ENCODE measurements at places on chromosomes 6 and 20.

DNA sequence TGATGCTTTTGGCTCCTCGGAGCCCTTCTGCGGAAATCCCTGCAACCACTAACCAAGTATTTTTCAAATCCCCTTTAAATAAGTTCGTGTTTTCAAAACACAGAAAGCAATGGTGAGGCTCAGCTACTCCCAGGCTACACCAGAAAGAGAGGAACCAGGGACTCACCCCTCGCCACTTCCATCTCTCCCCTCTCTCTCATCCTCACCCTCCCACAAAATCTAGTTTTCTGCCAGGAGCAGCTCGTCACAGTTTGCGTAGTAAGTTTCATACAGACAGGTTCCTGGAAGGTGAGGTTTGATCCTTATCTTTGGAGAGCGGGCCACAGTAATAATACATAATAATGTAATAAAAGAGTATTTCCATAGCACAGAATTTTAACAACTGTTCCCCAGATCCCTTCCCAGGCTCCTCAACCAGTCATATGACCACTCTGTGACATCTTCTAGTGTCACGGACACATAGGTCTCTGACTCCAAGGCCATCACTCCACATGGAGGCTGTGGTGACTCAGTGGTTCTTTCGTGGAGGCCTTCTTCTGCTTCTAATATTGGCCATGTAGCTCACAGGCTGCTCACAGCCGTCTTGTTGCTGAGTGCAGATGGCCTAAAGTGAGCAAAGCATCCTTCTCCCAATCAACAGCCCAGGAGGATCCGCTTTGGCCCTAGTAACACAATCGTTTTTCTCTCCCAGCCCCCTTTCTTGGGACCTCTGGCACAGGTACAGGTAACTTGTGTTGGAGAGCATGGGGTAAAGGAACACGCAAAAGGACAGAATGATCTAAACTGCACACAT, 295.7 kb downstream of the CDC5L start:
- DNase-seq = no peak

- DNase-seq = no peak
These were observed 16.0 kb downstream of the PDE10A start for GRCh38 chr6:165647041-165647440.

GRCh38 chr6:47352194-47352920, 42.7 kb upstream of the TNFRSF21 start:
- DNase-seq = no peak

GRCh38 chr6:1412901-1413300, 23.5 kb downstream of the FOXF2 start:
- no peak for DNase-seq

GRCh38 chr6:166853371-166854325, 102.7 kb downstream of the RNASET2 start:
- DNase-seq = no peak

DNA sequence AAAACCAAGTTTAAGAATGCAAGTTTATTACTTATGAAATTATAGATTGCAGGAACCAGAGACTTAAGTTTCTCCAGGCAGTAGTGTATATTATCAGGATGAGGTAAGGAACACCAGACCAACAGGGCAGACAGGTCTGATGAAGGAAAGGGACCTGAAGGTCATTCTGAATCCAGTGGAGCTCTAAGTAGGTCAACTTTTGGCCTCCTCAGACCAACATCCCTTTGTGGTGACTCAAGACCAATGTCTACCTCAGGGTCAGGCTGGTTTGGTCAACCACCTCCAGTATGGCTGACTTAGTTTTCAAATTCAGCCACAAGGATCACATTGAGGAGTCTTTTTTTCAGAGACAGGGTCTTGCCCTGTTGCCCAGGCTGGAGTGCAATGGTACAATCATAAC, 38.7 kb upstream of the TFAP2A start:
- DNase-seq = no peak

- no peak for DNase-seq
These were observed 144.6 kb downstream of the TSHZ2 start for GRCh38 chr20:53116733-53117132.

GRCh38 chr20:34529742-34530141, 13.5 kb downstream of the DYNLRB1 start:
- DNase-seq = no peak

GRCh38 chr6:82681119-82681714, 317.6 kb downstream of the TPBG start:
- DNase-seq = no peak

DNA sequence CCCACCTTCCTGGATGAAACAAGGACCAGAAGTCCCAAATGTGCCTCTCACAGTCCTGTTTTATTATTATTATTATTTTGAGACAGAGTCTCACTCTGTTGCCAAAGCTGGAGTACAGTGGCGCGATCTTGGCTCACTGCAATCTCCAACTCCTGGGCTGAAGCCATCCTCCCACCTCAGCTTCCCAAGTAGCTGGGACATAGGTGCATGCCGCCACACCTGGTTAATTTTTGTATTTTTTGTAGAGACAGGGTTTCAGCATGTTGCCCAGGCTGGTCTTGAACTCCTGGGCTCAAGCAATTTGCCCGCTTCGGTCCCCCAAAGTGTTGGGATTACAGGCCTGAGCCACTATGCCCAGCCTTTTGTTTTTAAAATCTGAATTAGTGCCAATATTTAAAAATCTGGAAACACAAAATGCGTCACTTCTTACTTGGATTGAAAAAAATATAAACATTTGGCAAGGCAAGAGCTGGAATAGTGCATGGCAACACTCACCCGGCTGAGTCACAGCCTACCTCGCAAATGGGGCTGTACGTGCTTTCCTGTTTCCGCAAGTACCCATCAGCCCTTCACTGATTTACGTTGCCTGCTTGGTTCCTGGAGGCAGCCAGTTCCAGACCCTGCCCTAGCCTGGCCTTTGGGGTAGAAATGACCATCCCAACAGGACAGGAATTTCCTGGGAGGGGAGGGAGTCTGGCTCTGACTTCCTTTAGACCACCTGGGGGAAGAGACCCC, 6.3 kb downstream of the SDCBP2 start:
- DNase-seq = no peak

GRCh38 chr6:148620579-148621298, 126.1 kb upstream of the UST start:
- DNase-seq = no peak

- DNase-seq = no peak
These were observed 16.1 kb downstream of the GMEB2 start for GRCh38 chr20:63610581-63611435.

- no peak for DNase-seq
These were observed 71.4 kb upstream of the SCAF8 start for GRCh38 chr6:154661768-154662167.

- peak; percentile 20 for DNase-seq
These were observed 5.8 kb downstream of the C6orf132 start for GRCh38 chr6:42136508-42137193.

DNA sequence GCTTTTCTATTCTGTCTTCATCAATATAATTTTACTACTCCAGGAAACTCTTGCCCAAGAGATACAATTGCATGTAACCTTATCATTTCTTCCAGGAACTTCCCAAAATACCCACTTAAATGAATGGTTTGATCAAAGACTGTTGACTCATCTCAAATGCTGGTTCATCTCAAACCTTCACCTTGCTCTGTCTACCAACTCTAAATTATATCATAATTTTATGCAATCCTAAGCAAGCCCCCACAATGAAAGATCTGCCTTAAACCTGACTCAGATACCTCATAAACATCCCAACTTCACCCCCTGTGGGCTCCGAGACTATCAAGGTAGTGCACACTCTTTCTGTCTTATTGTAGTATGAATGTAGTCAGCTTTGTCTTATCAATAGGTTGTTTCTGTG, 65.5 kb upstream of the GCM1 start:
- no peak for DNase-seq

DNA sequence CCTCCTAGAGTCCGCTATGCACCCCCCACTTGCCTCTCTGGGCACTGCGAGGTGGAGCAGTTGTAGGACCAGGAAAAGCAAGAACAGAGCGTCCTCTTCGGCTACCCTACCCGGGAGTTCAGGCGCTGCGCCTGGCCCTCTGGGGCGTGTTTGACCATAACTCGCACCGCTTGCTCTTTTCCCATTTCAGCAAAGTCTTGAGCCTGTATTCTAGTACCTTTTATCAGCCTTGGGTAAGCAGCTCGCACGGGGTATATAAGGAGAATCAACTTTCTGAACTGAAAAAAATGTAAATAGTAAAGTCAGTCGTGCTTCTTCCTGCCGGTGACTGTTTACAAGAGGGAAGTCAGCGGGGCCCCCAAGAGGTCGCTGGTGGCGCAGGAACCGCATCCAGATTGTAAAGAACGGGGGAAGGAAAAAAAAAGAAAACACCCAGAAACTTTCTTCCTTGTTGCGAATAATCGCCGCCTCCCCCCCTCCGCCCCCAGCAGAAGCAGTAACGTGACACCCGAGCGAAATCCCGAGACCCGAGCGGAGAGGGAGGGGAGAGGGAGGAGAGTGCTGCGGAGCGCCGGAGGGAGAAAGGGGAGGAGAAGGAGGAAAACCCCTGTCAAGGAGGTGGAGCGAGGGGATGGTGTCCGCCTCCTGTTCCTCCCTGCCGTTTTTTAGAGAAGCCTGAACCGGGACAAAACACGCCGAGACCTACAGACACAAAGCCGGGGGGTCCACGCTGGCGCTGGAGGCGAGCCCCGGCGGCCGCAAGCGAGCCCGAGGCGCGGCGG, at the start of gene UST:
UST (plus strand) TSS at position 668 of the 782 bp plus-strand sequence. CDS start 401 bp downstream, outside the sequence.
- peak; percentile 26 for DNase-seq

DNA sequence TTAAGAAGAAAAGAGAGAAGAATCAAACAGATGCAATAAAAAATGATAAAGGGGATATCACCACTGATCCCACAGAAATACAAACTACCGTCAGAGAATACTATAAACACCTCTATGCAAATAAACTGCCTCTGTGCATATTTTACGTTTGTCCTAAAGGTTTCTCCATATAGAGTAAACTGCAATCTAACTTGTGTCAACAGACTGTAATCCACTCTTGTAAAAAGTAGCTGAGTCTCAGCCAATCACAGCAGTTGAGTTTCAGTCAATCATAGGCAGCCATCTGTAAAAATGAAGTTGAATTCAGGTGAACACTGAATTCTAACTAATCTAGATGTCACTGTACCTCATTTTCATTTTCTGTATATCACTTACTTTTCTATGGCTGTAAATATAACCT, 112.2 kb upstream of the SYNCRIP start:
- no peak for DNase-seq

DNA sequence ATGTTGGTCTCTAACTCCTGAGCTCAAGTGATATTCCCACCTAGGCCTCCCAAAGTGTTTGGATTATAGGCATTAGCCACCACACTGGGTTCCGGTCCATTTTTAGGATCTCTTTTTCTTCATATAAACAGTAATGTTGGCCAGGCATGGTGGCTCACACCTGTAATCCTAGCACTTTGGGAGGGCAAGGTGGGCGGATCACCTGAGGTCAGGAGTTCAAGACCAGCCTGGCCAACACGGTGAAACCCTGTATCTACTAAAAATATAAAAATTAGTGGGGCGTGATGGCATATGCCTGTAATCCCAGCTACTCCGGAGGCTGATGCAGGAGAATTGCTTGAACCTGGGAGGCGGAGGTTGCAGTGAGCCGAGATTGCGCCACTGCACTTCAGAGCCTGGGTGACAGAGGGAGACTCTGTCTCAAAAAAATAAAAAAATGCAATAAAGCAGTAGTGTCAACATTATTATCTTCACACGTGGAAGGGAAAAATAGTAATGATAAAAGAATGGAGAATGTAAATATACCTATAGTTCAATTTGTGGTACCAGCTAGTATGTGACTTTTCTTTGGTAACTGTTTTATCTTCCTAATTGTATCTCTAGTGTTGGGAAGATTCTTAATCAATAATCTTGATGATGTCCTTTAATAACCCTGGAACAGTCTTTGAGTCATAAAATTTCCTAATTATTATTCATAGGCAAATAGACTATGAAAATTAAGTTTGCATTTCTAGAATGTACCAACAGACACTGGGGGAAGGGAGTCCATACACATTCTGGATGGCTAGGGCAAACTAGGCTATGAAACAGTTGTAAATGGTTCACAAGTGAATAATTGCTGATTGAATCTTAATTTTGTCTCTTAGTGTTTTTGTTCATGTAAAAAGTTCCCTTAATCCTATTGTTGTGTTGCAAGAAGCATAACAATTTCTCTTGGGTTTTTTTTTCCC, 3.6 kb downstream of the PARD6B start:
- DNase-seq = no peak

DNA sequence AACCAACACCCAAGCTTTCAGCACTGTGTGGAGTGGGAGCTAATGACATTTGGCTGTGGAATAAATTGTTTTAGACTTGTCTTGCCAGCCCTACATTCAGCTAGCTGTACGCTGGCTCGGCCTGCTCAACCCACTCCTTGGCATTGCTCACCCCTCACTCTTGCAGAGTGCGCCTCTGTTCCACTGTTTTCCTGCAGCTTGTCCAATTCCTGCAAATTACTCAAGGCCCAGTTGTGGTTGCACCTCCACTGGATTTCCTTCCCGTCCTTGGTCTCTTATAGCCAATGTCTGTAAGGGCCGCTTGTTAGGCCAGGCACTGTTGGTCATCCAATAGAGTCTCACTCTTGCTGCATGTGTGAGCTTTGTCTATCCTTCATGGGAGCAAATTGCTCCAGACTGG, 289.2 kb upstream of the RNF24 start:
- DNase-seq = no peak

GRCh38 chr6:99114769-99115406, 167.1 kb upstream of the FBXL4 start:
- no peak for DNase-seq

DNA sequence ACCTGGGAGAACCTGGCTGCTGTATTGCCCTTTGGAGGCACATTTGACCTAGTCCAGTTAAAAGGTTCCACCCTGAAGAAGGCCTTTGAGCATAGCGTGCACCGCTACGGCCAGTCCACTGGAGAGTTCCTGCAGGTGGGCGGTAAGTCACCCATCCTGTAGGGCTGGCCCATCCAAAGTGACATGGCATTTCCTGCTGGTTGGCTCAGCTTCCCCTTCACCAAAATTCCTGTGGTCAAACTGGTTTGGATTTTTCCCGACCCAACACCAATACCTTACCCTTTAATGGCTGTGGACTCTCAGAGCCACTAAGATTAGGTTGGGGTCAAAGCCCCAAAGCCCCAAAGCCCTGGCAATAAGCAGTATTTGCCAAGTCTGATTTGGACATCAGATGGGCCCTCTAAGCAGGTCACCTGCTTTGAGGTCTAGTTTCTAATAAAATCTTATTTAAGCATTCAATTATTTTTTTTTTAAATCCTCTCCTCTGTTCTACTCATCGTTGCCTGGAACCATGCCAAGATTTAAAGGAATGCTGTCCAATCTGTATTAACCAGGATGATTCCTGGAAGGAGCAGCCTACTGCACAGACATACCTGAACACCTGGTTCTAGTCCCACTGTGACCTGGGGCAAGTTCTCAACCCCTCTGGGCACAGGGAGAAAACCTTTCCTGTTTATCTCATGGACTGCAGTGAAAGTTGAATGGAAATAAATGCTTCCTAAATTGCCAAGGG, 40.8 kb downstream of the NT5E start:
- DNase-seq = no peak
